Urinary bladder (tissue), 4 donors: ENCODE measurements at places on chromosomes 5 and 9.

- DNase-seq, result no peak
These were observed 236.5 kb upstream of the TRIM32 start for GRCh38 chr9:116450378-116451139.

- DNase-seq, result no peak
These were observed 135.3 kb downstream of the YIPF5 start for GRCh38 chr5:144035046-144035740.

- no peak for DNase-seq
These were observed 14.4 kb upstream of the S1PR3 start for GRCh38 chr9:88976890-88977257.

GRCh38 chr9:629146-629545, 212.4 kb upstream of the DMRT1 start:
- DNase-seq, result no peak

DNA sequence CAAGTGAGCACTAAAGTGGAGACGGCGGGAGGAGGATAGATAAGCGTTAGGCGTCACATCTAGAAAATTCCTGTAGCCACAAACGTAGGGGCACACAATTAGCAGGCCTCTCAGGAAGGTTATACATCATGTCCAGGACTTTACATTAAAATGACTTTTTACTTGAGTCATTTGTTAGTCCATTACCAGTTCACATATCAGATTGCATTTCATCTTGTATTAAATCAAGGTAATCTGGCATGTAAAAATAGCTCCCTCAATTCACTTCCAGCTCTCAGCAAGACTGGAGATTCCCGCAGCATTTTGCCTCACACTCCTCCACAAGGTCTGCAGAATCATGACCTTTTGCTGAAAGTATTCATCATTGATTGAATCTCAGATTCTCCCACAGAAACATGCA, 118.8 kb downstream of the PRDM6 start:
- no peak for DNase-seq

GRCh38 chr9:91783876-91784672, 166.0 kb downstream of the ROR2 start:
- no peak for DNase-seq

DNA sequence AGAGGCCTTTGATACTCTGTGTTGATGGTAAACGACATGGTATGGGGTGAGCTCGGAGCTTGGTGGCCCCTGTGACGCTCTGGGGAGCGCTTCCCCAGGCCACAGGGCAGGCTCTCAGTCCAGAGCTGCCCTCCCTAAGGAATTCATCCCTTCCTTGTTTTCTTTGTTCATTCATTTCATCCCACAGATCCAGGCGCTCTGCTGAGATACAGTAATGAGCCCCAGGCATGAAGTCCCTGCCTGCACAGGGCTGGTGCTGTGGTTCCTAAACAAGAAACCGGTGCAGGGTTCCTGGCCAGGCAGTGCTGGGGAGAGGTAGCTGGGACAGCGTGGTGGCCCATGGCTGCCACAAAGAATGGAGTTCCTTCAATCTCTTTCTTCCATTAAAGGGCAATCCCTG, 14.4 kb downstream of the NEK6 start:
- DNase-seq, result no peak

GRCh38 chr5:80182809-80183580, 72.9 kb downstream of the SERINC5 start:
- no peak for DNase-seq

DNA sequence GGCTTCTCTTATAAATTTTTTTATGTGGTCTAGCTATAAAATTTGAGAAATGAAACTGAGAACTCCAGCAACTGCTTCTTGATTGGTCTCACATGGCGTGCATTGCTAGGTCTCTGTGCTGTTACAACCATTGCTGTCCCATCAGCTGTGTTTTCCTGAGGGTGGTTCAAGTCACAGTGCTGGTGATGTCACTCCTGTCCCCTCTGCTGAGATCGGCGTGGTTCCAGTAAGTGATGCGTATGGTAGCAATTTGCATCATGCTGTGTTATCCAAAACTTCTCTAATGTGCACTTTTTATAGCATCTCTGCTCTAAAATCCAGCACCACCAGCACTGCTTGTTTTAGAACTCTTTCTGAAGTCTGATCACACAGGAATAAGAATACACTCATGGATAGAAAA, 112.6 kb upstream of the ZNF608 start:
- peak; percentile 45 for DNase-seq

- no peak for DNase-seq
These were observed 540.8 kb downstream of the BNC2 start for GRCh38 chr9:16329671-16330113.

- DNase-seq, result no peak
These were observed 42.7 kb downstream of the UGCG start for GRCh38 chr9:111939322-111939721.

GRCh38 chr5:24222876-24223275, 421.9 kb downstream of the CDH10 start:
- DNase-seq, result no peak

DNA sequence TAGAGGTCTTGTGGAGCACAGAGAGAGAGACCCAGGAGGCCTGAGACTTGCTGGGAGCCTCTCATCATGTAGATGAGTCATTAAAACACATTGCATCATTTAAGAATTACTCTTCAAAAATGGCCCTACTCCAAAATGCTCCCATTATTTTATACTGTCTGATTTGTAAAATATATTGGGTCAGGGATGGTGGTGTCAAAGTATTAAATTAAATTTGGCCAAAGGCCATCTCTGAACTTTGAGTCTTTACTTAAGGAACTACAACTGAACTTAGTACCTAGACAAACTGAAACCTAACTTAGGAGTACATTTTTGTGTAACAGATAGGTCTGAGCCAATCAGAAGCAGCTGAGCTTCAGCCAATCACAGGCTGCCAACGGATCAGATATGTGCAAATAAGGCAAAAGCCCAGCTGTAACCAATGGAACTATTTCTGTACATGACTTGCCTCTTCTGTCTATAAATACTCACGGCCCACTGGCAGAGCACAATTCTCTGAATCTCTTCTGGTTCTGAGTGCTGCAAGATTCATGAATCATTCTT, 657.2 kb downstream of the TLE1 start:
- no peak for DNase-seq

DNA sequence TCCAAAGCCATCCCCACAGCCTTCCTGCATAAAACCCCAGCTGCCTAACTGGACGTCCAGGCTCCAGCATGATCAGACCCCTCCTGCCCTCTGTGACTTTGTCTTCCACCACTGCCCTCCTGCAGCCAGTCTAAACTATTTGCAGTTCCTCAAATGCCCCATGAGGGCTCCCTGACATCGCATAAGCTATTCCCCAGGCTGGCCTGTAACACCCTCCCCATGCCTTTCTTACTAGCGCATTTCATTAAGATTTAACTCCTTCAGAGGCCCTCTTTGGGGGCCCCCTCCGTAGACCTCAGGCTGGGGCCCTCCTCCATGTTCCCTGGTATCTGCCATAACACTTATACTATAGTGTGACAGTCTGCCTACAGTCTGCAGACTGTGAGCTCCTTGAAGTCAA, 15.5 kb upstream of the SMIM23 start:
- DNase-seq, result no peak

GRCh38 chr9:91945277-91946085, 4.5 kb downstream of the ROR2 start:
- peak; percentile 84 for DNase-seq

- no peak for DNase-seq
These were observed 32.8 kb downstream of the CEP72 start for GRCh38 chr5:644971-645370.

- no peak for DNase-seq
These were observed 54.4 kb downstream of the GNAQ start for GRCh38 chr9:77977210-77977611.

DNA sequence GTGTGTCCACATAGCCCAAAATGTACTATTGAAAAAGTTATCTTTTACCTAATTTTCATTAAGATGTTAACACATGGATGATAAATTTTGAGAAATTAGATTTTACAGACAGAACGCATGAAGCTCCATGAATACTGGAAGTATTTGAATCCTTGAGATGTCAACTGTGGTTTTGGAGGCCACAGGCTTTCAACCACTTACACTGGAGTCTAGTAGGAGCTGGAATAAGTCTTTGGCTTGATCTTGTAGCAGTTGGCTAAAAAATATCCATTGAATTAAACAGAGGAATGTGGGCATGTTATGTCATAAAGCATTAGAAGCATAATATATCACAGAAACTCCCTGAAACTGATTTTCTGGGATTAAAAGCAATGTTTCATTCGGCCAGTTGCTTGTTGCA, 52.9 kb downstream of the CAMK4 start:
- no peak for DNase-seq

DNA sequence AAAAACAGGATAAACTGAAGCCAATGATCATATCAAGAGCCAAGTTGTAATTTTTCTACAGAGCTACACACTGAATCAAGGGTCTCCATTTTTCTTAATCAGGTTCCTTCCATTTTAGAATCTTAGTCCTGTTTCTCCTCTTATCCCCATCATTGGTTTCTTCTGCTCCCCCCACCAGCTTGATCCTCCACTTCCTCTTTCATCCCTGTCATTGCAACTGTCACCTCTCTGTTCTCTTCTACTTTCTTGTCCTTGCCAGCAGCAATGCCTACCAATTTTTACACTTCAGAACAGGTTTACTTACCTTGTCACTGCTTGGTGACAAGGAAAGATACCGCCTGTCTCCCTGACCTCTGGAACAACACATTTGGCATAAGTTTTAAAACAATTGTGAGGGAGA, 97.3 kb downstream of the CFAP90 start:
- no peak for DNase-seq

GRCh38 chr9:85427772-85428171, 314.0 kb downstream of the AGTPBP1 start:
- DNase-seq, result no peak

GRCh38 chr5:116772806-116773205, 198.2 kb upstream of the SEMA6A start:
- no peak for DNase-seq

DNA sequence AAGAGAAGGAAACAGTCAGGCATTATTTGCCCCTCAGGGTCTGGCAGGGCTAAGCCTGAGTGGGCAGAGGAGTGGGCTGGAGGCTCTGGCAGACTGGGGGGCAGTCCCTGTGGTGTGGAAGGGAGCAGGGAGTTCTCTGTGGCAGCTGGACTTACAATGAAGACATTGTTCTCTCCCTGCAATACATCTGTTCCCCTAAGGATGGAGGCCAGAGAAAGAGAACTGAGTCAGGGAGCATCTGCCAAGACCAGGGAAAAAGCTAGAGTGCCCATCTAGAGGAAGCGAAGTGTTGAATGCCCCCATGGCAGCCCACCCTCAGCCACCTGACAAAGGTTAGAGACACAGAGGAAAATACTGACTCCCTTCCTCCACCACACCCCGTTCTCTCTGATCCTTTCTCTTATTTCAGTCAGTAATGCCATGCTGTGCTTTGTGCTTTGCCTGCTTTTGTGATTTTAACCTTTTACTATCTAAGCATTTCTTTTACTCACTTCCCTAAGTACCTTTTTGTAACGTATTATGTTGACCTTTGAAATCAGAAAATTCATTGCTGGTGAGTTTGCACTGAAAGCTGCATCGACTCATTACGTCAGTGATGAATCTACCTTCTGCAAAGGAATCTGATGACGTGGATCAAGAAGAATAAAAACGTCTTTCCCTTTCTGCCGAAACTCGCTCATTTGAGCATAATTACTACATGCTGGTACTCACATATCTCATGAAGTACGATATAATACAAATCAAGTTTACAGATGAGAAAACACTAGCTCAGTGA, 76.0 kb downstream of the ACTL7B start:
- no peak for DNase-seq

DNA sequence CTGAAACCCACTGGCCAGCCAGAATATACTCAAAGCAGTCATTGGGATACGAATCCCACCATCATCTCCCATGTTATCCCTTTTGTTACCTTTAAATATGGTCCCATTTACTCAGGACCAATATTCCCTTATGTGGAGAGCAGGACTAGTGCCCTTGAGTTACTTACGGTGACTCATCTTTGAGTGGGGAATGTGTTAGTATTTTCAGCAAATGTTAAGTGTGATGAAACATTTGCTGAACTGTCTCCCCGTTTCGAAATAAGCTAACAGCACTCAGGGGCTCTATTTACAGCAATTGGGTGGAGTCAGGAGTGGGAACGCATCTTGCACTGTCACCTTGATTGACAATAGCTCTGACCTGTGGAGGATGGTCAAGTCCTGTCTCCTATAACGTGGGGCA, 67.4 kb downstream of the CTSL start:
- DNase-seq, result no peak

DNA sequence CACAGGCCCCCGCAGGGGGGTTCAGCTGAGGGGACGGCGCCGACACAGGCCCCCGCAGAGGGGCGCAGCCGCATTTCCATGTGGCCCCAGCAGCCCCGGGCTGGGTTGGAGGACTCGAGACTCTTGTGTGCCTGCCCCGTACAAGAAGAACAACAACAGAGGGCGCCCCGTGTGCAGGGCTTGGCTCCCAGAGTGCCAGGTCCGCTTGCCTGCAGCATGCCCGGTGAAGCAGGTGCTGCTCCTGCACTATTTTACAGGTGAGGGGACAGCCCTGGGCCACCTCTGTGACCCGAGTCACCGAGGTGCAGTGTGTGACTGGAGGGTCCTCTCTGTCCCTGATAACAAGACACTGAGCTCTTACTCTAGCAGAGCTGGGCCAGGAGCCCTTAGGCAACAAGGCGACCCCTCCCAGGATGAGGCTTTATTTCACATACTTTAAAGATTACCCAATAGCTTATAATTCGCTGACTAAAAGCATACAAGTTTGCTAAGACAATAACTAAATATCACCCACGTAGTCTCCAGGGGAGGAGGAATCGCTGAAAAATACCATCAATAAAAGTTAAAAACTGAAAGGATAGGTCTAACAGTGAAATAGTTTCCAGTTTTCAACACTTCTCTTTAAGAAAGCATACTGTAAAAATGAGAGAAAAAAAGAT, 41.7 kb upstream of the SLC9A3 start:
- DNase-seq, result no peak

DNA sequence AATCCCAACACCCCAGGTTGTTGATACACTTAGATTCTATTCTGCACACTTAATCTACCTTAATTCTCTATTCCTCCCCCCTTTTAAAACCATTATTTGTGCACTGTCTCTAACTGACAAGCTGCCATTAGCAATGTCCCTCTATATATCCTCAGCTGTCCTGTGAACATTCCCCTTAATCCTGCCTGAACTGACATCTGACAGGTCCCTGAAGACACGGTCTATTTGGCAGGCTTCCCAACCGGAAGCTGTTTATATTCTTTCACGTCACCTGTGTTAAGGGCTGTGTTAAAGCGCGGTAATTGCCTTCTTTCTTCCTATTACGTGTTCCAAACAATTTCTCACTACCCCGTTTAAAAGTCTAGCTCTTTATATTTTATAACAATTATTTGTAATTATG, 277.3 kb downstream of the CDH9 start:
- no peak for DNase-seq

GRCh38 chr9:36121971-36122370, 14.6 kb upstream of the GLIPR2 start:
- no peak for DNase-seq

DNA sequence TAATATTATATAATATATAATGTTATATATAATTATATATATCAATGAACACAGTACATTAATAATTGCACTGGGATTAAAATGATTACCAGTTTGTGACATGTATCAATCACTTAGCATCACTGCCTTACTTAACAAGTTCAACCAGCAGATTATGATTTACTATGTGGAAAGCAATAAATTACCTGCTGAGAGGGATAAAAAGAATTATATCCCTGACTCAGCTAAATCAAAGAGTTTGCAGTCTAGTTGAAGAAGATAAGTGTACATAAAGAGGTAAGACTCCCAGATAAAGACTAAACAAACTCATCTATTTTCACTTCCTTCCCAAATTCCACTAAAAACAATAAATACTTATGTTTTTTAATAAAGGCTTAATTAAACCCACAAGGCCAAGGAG, 11.2 kb downstream of the PLAA start:
- DNase-seq, result no peak

- no peak for DNase-seq
These were observed 1955.5 kb downstream of the MAT2B start for GRCh38 chr5:165460911-165461310.
